DMS 273 treated with DMSO at 0.1 percent for 48 hours (cell line): ENCODE measurements at places on chromosomes 5 and 9.

DNA sequence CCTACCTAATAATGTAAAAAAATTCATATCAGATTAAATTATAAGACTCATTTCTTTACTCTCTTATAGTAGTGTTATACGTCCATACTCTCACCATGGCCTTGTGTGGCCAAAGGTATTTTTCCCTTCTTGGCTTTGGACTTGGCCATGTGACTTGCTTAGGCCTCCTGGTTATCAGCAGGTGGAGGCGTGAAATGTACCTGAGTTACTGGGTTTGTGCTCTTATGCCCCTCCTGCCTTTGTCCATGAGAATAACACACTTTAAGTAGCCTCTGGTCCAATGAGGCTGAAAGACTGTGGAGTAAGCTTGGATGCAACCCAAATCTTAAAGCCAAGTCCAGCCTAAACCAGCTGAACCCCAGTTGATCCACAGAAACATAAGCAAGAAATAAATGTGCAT is 68.7 kb downstream of the RETREG1 start:
- DNase-seq = no peak

GRCh38 chr5:10615693-10616092 is 51.8 kb downstream of the ANKRD33B start:
- DNase-seq = no peak

- DNase-seq = no peak
Measured at GRCh38 chr5:75320371-75320770, 16.6 kb upstream of the HMGCR start.

DNA sequence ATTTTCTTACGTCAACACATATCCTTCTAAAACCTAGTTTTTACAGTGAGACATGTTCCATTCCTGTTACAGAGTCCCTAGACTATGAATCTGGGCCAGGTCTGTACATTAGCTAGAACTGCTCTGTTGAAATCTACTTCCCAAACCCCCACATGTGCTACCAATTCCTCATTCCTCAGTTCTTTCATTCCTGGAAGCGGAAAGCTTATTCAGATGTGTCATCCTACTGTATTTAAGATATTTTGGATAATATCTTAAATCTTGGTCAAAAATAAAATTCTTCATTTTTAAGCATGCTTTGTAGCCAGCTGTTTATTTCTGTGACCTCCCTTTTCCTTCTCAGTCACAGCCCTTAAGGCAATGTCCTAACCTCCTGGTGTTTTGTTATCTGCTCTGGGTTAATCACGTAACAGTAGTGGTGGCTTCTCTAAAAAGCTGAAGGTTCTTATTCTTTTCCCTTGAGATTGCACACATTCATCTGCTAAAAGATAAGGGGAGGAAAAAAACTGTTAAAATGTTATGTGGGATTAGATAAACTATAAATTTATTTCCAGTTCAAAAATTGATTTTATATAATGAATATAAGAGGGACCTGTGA is 35.6 kb downstream of the GLRX start:
- no peak for DNase-seq

DNA sequence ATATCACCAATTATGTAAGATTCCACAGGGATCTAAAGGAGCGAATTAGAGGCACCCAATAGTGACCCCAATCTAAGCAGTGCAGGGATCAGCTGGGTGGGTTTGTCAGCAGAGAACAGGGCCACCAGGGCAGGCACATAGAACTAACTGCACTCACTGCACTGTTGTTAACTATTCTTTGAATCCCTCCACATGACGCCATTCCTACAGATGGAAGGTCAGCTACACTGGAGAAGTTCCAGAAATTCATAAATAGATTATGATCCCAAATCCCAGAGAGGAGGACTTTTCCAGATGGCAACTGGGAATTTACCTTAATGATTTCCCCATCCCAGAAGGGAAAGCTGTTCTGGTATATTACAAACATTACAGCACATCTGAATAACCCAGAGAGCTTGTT is 84.2 kb downstream of the THBS4 start:
- DNase-seq = peak; percentile 29

DNA sequence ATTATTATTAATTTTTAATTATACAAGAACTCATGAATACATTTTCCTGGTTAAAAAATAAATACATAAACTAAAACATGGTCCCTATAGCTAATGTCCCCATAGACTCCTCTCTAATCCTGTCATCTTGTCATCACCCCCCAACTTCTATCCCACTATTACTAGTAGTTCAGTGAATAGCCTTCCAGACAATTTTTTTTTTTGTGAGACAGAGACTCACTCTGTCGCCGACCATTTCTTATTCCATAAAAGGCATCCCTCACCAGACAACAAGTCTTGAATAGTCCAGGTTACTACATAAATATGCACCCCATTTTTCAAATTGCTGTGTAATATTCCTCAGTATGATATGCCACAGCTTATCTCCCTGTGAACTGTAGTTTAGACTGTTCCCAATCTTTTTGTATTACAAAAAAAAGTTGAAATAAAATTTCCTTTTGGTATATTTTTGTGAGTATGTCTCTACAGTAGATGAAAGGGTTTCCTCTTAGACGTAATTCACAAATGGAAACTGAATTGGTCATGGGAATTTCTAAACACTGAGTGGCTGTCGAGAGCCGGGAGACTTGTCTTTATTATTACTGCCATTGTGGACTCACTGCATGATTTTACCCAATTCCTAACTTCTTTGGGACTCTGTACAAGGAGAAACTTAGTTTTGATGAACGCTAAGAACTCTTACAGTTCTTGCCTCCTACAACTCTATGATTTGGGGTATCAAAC is 6.4 kb upstream of the ABLIM3 start:
- DNase-seq = no peak

- DNase-seq = no peak
Measured at GRCh38 chr9:14560194-14560593, 133.0 kb downstream of the ZDHHC21 start.

- no peak for DNase-seq
Measured at GRCh38 chr9:134625361-134626068, 16.1 kb upstream of the COL5A1 start.

DNA sequence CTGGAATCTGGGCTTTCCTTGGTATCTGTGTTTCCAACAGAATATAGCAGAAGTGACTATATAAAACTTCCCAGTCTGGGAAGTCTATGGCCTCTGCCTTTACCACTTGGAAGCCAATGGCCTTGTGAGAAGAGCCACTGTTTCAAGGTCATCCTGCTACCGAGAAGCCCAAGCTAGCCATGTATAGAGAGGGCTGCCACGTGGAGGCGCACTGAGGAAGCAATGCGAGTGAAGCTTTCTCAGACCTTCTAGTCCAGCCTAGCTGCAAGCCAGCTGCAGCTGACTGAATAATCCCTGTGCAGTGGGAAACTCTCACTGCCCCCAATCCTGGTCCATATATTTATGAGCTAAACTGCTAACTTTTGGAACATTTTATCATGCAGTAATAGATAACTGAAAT is 661.8 kb upstream of the RIOK2 start:
- DNase-seq = no peak

GRCh38 chr5:178527458-178528307 is 62.5 kb downstream of the COL23A1 start:
- no peak for DNase-seq

GRCh38 chr5:64980176-64980575 is 211.4 kb downstream of the CWC27 start:
- peak; percentile 47 for DNase-seq

DNA sequence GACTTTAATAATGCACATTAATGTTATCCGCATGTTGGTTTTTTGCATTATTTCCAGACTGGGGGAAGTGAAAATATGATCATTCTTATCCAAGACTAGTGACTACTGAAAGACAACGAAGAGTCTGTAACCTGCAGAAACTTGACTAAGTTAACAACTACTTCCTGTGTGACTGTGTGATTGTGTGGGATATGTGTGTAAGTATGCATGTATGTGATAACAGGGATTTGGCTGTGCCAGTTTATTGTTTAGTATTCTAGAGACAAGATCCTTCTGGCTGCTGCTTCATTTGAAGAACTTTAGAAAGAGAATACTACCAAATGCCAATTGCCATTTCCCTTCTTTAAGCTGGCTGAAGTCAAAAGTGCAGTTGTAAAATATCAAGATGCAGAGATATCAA is 375.7 kb upstream of the PRR16 start:
- no peak for DNase-seq

- DNase-seq = no peak
Measured at GRCh38 chr9:130157079-130157478, 15.1 kb upstream of the NCS1 start.
